ENCODE measurements at places on chromosomes 1 and 21.

GRCh38 chr1:232585486-232585885, 44.4 kb downstream of the SIPA1L2 start:
- DNase-seq: no peak

GRCh38 chr1:177857285-177857684, 112.6 kb downstream of the SEC16B start:
- no peak for DNase-seq

GRCh38 chr1:192993426-192994085, 65.6 kb downstream of the UCHL5 start:
- no peak for DNase-seq

- no peak for DNase-seq
Observed at GRCh38 chr1:184637664-184638240, 116.9 kb downstream of the EDEM3 start.

DNA sequence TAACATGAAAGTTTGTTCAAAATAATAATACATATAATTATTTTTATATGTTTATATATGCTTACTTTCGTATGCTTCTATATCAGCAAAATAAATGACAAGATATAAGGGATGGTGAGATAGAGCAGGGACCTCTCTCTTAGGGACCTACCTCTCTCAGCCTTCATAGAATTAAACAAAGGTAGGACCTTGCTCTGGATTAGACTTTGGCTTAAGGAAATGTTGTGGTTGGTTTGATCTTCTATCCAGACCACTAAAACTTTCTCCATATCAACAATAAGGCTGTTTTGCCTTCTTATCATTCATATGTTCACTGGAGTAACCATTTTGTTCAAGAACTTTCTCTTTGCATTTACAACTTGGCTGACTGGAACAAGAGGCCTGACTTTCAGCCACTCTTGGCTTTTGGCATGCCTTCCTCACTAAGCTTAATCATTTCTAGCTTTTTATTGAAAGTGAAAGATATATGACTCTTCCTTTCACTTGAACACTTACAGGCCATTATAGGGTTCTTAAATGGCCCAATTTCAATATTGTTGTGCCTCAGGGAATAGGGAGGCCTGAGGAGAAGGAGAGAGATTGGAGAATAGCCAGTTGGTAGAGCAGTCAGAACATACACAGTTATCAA, 14.4 kb downstream of the FRRS1 start:
- DNase-seq: no peak

DNA sequence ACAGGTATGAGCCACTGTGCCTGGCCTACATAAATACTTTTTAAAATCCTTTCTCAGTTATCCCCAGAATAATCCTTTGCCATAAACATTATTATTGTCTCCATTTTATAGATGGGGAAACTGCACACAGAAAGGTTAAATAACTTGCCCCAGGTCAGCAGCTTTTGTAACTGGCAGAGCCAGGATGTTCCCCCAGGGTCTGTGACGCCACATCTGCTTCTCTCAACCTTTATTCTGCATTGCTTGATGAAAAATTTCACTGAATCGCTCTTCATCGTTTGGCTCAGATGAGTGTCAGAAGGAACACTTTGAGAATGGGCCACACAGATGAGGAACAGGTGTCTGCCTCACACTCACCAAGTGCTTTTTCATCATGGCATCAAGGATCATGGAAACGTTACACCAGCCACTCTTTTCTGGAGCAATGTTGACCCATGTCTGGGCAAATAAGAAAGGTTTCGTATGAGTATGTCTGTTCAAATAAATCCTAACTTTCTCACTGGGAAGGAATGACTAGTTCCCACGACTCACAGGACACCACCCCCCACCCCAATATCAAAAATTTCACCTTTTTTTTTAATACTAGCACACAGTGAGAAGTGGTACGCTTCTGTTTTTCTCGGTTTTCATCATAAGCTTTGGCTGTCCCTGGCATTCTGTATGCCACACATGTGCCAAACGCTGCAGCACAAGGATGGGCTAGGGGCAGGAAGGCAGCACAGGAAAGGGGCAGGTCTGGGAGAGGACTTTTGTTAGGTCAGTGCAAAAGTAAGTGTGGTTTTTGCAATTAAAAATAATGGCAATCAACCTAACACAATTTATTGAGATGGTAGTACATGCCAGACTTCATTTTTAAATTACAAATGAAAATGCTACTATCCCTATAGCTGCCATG, 9.0 kb upstream of the PTGFRN start:
- DNase-seq: no peak

- DNase-seq: peak; percentile 58
Observed at GRCh38 chr1:55981010-55981650, 598.2 kb downstream of the PLPP3 start.
